Stimulated activated CD8-positive, alpha-beta memory T cell treated with anti-CD3 and anti-CD28 coated beads, Interleukin-2, amount 100 ng/mL, for 1 hour (primary cell): ENCODE measurements at places on chromosomes 7 and 10.
A peak's percentile ranks its signal among the peaks of the same experiment; 100 is the strongest.

DNA sequence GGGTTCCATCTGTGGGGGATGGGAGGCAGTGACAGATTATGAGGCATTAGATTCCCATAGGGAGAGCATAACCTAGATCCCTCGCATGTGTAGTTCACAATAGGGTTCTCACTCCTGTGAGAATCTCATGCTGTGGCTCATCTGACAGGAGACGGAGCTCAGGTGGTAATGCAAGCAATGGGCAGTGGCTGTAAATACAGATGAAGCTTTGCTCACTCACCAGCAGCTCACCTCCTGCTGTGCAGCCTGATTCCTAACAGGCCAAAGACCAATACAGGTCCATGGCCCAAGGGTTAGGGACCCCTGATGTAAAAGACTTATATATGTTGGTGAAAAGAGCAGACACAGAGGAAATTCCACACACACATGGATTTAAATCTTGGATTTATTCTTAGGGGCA is 370.2 kb downstream of the NRG3 start:
- DNase-seq = no peak

- no peak for DNase-seq
These were observed 8.3 kb downstream of the MNX1 start for GRCh38 chr7:157001920-157002818.

- DNase-seq = no peak
These were observed 24.7 kb upstream of the MTPAP start for GRCh38 chr10:30373596-30374327.

GRCh38 chr10:93420944-93421825 is 60.9 kb downstream of the MYOF start:
- DNase-seq = no peak

GRCh38 chr10:115762029-115762428 is 511.0 kb downstream of the GFRA1 start:
- no peak for DNase-seq

- no peak for DNase-seq
These were observed 139.9 kb downstream of the CCDC71L start for GRCh38 chr7:106520962-106521514.

DNA sequence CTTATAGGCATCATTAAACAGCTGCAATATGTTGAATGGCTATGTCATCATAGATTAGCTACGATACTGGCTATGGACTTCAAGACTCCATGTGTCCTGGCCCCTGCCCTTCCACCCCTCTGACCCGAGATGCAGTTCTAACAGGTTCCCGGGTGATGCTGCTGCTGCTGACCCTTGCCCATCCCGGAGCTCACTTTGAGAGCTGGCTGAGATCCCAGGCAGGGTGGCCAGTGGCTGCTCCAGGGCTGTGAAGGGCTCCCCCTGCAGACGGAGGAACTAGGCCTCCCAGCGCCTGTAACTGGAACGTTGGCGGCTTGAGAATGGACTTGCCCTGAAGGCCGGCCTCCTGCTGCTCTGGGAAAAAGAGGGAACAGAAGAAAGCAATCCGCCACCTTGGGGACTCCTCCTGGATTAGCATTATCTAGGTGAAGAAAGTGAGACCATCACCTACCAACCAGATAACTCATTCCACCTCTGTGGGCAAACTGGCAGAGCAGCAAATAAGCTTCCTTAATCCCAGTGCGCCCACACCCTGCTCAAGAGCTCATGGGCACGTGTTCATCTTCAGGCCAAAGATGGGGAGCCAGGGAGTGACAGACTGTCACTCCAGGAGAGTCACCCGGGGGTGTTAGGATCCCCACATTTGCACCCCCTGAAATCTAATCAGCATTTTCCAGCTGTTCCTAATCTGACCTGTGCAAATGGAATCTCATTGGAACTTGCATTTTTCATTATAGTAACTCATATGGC is 56.8 kb downstream of the PARP12 start:
- DNase-seq = no peak

GRCh38 chr7:43314379-43315158 is 202.1 kb downstream of the HECW1 start:
- DNase-seq = no peak

DNA sequence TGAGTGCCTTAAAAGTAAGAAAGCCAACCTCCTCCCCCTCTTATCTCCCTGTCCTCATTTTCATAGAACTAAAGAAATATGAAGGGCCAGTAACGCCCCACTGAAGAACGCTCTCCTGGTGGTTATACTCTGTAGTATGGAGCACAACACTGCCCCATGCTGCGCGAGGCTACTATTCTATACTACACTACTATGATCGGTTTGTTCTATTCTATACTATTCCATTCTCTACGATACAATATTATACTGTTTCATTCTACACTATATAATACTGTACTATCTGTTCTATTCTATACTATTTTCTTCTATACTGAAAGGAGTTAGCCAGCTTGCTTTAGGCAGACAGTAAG is 34.8 kb downstream of the DIP2C start:
- DNase-seq = no peak

DNA sequence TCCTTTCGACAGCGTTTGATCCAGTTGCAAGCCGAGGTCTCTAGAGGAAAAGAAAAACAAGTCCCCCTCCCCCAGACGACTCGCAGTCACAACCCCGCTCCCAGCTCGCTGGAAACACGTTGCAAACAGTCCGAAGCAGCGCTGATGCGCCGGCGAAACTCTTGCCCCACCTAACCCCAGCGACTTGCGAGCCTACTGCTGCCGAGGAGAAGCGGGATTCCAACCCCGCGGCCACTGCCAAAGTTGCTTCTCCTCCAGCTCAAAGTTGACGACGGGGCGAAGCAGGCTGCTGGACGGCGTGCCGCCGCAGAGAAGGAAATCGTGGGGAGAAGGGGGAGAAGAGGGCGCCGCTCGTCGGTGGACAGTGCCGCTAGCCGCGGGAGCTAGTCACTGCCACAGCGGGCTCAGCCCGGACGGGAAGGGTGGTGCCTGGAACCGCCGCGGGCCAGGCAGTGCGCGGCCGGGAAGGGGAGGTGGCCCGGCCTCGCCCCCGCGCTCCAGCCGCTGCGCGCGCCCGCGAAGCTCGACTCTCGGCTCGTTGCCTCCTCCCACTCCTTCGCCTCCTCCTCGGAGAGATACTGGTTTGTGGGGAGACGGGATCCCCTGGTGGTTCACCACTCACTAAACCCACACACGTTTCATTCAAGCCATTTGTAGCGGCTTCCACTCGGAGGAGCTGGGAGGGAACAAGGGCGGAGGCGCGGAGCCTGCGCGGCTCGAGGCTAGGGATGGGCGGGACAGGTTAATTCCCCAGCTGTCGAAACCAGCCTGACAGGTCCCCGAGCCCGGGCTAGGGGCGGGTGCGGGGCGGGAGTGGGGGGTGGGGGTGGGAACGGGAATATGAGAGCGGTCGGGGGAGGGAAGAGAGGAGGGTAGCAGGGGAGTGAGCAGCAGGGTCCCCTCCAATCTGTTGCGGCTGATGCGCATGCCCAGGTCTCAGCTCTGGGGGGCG is at the start of gene GPR37:
Gene GPR37, minus strand, starts transcription at position 392 of the 952 bp plus-strand sequence. CDS start 816 bp downstream, outside the sequence.
- no peak for DNase-seq

GRCh38 chr10:29998142-29998808 is 61.1 kb downstream of the JCAD start:
- DNase-seq = peak; percentile 47

DNA sequence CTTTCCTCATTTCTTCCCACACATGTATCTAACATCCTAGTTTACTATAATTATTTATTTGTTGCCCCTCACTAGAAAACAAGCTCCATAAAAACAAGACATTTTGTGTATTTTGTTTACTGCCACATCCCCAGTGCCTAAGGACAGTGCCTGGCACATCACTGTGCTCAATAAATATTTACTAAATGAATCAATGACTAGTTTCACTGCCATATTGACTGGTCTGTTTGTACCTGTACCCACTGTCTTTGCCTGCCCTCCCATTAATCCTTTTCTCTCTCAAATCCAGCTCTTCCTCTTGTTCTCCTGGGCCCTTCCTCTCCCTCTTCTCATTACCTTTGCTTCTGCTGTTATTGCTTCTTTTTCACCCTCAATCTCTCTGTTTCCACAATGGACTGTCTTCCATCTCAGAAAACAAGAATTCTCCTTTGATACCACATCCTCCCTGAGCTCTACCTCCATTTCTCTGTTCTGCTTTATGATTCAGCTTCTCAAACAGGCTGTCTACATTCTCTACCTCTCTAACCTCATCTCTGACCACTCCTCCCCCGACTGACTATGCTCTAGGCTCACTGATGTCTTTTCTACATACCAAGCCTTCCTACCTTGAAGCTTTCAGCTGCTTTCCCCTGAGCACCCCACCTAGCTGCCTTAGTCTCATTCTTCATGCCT is 8.3 kb upstream of the FAM133B start:
- no peak for DNase-seq

GRCh38 chr7:107104801-107105200 is 60.3 kb downstream of the PRKAR2B start:
- no peak for DNase-seq

DNA sequence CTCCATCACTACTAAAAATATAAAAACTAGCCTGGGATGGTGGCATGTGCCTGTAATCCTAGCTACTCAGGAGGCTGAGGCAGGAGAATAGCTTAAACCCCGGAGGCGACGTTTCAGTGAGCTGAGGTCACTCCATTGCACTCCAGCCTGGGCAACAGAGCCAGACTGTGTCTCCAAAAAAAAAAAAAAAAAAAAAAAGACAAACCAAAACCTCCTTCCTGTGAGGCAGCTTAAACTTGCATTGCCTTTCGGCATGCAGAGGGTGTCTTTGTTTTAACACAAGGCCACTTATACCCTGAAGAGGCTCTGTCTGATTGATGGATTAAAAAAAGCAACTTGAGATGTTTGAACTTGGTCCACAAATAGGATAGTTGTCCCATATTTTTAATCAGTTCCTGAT is 128.4 kb upstream of the RSU1 start:
- no peak for DNase-seq

GRCh38 chr7:21526007-21526406 is 16.8 kb upstream of the DNAH11 start:
- no peak for DNase-seq

GRCh38 chr10:43574906-43575305 is 490 bp upstream of the ZNF239 start:
- no peak for DNase-seq

GRCh38 chr7:17275749-17276671 is 22.4 kb upstream of the AHR start:
- no peak for DNase-seq

DNA sequence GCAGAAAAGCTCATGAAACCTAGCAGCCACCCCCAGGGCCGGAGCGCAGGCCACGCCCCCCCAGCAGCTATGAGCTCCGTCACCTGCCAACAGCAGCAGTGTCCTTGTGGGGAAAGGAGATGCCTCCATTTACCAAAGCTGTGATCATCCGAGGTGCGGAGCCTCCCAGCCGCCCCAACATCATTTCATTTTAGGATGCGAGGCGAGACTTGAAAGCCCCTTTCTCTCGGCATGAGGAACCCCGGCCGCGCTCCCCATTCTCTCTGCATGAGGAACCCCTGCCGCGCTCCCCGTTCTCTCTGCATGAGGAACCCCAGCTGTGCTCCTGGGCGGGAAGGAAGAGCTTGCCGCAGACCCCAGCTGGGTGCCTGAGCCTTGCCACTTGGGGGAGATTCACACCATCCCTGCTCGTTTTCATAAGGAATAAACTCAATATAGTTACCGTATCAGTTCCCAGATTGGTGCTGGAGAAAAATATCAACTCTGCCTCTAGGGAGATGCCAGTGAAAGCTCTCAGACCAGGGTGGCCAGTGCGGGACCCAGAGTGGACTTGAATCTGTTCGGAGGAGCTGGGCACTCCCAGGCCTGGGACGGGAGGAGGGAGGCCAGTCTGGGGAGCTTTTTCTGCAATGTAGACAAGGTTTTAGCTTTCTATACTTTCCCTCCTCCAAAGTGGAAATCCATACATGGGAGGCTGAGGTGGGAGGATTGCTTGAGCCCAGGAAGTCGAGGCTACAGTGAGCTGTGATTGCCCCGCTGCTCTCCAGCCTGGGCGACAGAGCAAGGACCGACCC is 35.0 kb downstream of the JAKMIP3 start:
- DNase-seq = no peak

GRCh38 chr7:39507866-39508551 is 58.2 kb upstream of the YAE1 start:
- DNase-seq = no peak

DNA sequence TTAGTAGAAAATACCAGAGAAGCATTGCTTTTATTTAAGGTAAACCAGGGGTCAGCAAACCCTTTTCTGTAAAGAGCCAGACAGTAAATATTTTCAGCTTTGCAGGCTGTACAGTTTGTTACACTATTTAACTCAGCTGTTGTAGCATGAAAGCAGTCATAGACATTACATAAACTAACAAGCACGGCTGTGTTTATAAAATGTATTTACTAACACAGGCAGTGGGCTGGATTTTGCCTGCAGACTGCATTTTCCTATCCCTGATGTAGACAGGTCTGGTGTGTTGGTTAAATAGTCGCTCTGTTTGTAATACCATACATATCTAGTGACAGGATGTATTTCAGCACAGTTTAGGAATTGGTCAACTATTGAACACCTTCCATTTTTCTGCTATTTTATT is 129.3 kb downstream of the ST7 start:
- DNase-seq = no peak

DNA sequence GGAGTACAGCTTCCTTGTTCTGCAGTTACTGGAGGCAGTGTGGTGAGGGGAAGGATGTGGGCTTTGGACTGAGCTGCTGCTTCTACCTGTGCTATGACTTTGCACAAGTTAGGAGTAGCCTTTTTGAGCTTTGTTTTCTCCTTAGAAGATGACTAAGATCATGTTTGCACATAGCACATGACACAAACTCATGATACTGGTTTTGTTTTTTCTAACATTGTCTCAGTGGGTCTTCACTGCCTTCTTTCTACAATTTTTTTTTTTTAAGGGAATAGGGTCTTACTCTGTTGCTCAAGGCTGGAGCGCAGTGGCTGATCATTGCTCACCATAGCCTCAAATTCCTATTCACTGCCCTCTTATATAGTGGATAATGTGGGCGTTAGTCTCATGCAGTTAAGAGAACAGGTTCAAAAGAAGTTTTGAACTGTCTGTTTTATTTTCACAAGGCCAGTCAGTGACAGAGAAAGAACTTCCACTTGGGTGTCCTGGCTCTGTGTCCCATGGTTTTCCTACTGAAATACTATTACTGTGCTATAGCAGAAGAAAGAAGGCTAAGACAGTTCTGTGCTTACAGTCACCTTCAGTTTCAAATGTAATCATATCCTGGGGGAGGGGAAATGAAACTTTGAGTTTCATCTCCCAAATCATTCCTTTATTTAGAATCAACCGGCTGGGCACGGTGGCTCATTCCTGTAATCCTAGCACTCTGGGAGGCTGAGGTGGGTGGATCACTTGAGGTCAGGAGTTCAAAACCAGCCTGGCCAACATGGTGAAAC is 72.0 kb downstream of the KAT6B start:
- no peak for DNase-seq

- no peak for DNase-seq
These were observed 15.1 kb downstream of the GPR146 start for GRCh38 chr7:1059200-1060091.

- DNase-seq = no peak
These were observed 57.1 kb upstream of the NPTX2 start for GRCh38 chr7:98559958-98560357.
